GM04503 (cell line): ENCODE measurements at places on chromosomes 1 and 21.

GRCh38 chr1:240801442-240801841, 189.5 kb upstream of the GREM2 start:
- no peak for DNase-seq

DNA sequence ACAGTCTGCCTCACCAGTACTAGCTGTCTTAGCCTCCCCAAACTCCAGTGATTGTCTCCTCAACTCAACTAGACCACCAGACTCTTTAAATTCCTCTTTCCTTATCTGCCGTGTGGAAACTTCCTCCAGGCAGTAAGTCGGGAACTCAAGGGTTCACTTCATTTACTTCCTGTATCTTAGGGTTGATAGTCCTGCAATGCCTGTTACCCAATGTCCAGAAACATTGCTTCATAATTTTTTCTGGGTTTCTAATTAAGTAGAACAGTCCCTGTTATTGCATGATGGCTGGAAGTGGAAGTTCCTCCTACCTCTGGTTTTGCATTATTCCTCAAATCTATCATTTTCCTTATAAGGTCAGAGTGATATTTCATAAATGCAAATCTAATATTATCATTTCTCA, 60.8 kb upstream of the RNF11 start:
- DNase-seq: no peak

DNA sequence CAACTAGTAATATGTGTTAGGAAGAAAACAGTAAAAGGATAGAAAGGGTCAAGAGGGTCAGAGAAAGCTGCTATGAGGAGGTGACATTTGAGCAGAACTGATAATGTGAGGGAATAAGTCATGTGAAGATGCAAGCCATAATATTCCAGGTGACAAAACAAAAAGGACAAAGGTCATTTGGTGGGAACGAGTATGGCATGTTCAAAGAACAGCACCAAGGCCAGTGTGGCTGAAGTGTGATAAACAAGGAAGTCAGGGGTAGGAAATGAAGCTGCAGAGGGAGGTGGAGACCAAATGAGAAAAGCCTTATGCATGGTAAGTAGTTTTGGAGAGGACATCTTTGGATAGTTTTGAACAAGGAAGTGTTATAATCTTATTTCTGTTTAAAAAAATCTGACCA, 46.7 kb downstream of the LPGAT1 start:
- DNase-seq: no peak

- DNase-seq: no peak
Observed at GRCh38 chr1:245810789-245811337, 656.1 kb downstream of the KIF26B start.

DNA sequence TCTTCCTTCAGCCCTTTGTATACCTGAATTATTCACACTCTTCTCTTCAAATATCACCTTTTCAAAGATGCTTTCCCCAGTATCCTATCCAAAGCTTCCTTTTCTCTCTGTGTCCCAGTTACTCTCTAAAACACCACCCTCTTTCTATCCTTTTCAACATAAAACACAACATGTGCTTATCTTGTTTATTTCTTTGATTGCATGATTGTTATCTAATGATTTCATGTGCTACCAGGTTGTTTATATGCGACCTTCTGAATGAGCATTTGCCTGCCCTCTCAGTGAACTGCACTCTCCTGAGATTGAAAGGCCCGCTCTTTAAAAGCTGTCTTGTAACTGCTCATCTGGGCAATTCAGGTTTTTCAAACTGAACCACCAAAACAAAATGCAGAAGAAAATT, 97.7 kb upstream of the FGGY start:
- no peak for DNase-seq

DNA sequence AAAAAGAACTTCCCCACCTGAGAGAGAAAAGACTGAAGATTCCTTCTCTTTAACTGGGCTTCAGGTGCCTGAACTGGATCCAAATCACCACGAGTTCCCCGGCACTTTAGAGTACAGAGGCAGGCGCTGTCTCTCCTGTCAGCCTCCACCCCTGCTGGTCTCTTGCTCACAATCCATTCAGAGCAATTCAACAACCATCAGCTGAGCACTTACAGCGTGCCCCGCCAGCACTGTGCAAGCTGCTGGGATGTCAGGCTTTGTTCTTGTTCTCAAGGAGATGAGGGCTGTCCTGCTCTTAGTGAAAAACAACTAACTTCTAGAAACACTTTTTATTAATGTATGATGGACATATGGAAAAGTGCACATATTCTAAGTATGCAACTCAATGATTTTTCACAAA, 68.7 kb upstream of the VAMP3 start:
- no peak for DNase-seq
